ENCODE measurements at places on chromosomes 16 and 17.
A peak's percentile ranks its signal among the peaks of the same experiment; 100 is the strongest.

- DNase-seq, result no peak
These were observed 97.9 kb upstream of the ZNF750 start for GRCh38 chr17:82937411-82938371.

- DNase-seq, result no peak
These were observed 752 bp downstream of the EXOSC6 start for GRCh38 chr16:70250748-70251628.

- no peak for DNase-seq
These were observed 5.0 kb downstream of the ADCY7 start for GRCh38 chr16:50271148-50272041.

DNA sequence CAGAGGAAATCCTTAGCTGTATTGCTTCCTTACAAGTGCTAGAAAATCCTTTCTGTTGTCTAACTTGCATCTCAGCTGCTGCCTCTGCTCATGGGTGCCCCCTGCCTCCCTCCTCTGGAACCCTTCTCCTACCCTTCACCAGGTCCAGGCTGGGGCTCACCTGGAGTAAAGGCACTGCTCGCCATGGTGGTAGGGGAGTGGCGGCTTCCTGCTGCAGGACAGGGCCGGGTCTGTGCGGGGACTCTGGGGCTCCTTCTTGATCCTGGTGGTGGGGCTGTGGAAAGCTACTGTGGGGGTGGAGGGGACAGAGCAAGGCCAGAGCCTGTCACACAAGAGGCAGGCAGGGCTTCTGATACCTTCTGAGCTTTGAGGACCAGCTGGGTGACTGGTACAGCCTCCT is 12.4 kb downstream of the ETV4 start:
- no peak for DNase-seq

DNA sequence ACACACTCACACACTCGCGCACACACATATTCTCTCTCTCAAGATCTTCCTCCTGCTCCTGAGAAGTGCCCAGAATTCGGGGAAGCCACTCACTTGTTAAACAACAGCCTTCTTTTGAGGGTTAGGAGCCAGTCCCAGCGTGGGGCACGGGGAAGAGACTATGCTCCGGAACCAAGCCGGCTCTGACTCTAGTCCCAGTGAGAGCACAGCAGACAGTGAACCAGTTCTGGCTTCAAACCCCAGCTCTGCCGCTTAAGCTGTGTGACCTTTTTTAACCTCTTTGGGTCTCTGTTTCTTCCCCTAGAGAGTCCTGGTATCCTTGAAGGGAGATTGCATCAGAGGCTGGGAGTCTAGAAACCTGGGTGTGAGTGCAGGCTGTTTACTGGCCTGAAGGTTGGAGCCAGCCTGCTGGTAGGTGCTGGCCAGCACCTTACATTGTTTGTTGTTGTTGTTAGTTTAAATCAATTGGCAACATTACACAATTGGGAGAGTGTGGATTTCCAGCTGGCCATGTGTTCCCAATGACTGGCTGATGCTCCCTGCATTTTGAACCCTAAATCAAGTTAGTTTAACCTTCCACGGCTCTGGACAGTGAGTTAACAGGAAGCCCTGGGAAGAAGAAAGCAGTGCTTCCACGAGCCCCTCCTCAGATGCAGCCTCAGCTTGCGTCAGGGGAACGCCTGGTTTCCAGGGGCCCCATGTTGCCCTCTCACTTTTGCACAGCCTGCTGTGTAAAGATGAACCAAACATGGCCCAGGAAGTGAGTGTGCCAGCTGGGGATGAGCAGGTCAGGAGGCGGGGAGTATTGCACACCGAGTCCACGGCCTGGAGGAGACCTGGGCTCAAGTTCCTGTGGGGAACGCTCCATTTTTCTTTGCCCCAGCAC is 71.5 kb downstream of the GAS7 start:
- no peak for DNase-seq

- DNase-seq, result peak; percentile 73
These were observed 756 bp downstream of the TAX1BP3 start for GRCh38 chr17:3667366-3668278.

DNA sequence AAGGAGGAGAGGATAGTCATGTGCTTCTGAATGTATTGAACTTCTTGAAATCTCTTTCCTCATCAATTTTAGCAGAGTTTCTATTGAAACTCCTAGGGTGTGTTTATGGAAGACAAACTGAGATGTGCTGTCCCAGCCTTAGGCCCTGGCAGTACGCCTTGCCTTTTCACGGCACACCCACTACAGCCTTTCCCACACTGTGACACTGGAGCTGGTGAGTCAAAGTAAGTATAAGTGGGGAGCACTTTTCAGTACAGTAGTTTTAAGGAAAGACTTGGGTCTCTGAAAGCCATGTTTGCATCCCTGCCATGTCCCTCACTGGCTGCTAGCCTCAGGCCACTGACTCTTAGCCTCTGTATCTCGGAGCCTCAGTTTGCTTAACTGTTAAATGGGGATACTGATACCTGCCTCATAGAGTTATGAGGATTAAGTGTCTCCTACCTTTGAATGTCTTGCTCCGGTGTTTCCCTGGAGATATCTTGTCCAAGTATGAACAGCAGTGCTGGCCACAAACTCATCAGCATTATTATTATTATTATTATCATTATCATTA is 144.7 kb upstream of the CRHR1 start:
- DNase-seq, result no peak
